ENCODE measurements at places on chromosomes 6 and 20.

GRCh38 chr20:44075191-44075949, 111.6 kb downstream of the JPH2 start:
- DNase-seq: no peak

DNA sequence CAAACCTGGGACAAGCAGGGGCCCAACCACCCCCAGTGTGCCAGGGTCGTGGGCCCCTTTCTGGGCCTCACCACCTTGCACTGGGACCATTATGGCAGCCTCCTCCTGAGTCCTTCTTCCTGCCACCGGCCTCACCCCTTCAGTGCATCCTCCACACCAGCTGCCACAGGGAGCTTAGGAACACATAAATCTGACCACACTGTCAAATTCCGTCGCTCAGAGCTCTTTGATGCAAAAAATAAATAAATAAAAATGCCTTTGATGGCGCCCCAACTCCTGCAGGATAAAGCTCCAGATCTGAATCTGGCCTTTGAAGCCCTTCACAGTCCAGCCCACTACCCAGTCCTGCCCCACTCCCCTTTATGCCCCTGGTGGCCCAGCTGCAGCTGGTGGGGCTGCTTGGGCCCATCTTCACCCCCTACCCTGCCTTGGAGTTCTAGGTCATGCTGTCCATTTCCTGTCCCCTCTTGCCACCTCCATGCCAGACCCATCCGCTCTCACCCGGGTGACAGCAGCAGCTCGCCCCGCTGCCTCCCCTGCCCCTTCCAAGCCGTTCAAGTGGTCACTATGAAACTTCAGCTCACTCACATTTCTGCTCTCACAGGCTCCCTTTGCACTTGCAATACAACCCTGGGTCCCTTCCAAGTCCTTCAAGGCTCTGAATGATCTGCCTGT, 16.0 kb downstream of the MYH7B start:
- DNase-seq: no peak

- DNase-seq: no peak
Observed at GRCh38 chr6:22975079-22975478, 405.7 kb downstream of the HDGFL1 start.

DNA sequence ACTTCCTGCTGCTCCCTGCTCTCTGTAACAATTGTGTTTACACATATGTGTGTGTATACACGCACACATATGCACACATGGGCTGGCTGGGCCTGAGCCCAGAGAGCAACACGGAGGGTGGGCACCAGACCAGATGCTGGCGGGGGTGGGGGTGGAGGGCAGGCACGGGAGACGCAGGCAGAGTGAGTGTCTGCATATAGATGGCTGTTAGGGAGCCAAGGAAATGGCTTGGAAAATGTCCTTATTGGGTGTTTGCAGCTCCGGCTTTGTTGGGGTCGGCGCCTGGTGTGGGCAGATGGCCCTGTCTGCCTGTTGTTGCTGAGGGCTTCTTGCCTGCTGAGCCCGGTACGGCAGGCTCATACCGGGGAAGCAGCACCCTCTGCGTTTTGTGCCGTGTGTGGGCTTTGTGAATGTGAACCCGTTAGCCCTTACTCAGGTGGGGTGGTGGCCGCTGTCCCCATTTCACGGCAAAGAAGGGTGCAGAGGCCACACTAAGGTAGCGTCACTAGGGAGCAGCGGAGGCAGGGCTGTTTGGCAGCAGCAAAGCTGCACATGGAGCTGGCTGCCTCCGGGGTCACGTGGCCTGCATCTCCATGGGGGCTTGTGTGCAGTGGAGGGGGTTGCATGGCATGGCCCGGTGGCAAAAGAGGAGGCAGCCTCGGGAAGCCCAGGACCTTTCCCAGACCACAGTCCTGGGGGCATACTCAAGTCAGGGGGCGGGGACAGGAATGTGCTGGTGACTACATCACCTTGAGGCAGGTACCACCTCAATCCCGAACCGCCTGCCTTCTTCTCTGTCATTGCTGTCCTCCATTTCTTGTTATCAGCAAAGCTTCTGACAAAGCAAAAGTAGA, 47.4 kb upstream of the SRF start:
- no peak for DNase-seq

DNA sequence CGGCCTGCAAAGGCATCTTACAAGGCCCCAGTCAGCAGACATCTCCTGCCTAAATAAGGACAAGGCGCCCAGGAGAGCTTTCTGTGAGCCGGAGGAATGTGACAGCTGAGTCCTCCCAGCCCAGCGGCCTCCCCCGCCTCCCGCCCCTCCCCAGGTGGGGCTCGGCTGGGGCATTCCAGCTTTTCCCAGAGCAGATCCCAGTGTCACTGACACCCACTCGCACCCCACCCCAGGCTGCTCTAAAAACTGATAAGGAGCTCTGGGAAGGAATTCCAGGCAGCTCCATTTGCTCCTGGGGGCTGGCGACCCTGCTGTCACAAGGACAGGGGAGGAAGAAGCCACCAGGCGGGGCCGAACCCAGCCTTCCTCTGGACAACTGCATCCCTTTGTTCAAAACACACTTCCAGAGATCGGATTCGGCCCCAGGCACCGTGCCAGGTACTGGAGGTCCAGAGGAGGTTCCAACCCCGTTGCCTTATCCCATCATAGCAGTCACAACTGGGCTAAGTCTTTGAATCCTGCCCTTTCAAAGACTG, 49.7 kb downstream of the JPH2 start:
- DNase-seq: no peak

- no peak for DNase-seq
Observed at GRCh38 chr6:100761841-100762240, 119.3 kb downstream of the ASCC3 start.

DNA sequence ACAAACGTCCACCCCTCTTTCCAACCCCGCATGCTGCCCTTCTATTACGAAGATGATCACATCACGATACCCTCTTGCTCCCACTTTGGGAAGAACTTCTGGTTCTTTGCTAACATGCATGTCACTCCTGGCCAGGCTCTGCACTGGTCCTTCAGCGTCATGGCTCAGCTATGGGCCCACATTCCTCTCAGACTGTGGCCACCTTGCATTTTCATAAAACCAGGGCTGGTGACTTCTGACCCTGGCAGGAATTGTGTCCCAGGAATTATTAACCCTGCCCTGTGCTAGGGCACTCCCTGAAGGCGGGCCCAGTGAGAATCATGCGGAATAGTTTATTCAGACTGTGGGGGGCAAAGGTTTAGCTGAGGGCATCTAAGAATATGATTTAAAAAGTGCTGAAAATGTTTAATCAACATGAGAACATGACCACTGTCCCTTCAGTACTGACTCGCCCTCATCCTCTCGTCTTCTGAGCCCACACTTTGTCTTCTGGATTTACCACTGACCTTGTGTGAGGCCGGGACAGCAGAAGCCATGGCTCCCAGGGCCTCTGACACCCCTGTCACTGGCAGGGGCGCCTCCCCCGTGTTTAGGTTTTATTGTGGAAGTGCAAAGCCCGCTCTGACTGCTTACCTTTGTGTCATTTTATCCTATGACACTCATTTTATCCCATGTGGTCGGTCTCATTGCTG, 38.1 kb upstream of the THBS2 start:
- no peak for DNase-seq

DNA sequence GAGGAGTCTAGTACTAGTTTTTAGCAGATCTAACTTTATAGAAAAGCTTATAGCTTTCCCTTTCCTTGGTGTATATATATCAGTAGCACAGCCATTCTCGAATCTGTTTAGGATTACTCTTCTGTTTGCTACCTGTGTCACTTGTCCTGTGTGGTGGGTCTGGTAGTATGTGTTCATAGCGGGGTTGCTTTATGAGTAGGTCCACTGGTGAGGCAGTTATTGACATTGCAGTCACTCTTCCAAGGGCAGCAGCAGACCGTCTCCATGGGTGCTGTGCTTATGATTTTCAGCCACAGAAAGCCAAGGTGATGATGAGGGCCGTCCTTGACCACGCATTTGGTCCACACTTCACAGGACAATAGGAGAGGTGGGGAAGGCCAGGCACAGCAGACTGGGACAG, 171.5 kb downstream of the CDKAL1 start:
- no peak for DNase-seq

GRCh38 chr20:33648396-33649004, 13.6 kb upstream of the C20orf144 start:
- DNase-seq: no peak

DNA sequence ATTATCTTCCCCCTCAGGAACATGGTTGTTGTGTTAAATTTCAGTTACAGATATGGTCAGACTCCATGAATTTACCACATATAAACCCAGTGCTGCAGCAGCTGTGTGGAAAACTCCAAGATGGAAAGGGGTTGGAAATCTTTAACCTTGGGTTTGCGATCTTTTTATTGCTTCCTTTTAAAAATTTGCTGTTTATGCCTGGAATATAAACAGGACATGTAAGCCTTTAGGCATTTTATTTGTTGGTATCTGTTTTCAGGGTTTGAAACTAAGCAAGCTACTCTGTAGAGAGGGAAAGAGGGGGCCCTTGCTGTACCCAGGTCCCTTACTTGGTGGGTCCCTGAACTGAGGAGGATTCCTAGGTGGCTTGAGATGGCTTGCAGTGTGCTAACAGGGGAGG, 778 bp downstream of the PKIG start:
- no peak for DNase-seq

- DNase-seq: no peak
Observed at GRCh38 chr6:155755452-155755851, 299.8 kb upstream of the NOX3 start.

DNA sequence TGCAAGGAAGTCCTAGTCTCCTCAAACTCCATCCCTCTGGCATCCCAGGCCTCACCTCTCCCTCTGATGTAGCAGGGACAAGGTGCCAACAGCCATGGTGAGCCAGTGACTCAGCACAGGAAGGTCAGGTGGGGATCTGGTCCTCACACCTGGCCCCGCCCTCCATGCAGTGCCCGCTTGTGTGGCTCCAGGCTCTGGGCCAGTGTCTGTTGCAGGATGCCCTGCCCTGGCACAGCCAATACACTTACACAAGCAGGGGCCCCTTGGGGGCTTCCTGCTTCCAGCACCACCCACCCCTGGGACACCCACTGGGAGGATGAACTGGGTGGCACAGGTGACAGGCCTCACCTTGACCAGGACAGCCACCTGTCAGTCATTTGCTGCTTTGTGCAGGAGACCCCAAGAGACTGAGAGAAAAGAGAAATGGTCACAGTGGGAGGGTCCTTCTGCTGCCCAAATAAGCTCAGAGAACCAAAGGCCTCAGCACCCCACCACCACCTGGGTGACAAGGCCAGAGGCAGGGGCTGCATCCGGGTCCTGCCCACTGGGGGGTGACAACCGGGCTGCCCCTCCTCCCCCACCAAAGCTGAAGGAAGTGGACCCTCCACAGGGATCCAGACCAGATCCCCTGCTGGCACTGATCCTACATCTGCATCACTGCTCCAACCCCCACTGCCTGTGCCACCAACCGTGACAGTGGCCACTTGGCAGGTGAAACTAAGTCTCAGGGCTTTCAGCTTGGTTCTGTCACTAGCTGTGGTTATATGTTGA, 658.8 kb upstream of the DEFB115 start:
- no peak for DNase-seq

- DNase-seq: no peak
Observed at GRCh38 chr6:149065658-149066556, 251.6 kb upstream of the TAB2 start.

- DNase-seq: no peak
Observed at GRCh38 chr6:126643352-126643751, 303.4 kb downstream of the CENPW start.

- DNase-seq: no peak
Observed at GRCh38 chr6:49626811-49627210, 9.8 kb downstream of the RHAG start.

DNA sequence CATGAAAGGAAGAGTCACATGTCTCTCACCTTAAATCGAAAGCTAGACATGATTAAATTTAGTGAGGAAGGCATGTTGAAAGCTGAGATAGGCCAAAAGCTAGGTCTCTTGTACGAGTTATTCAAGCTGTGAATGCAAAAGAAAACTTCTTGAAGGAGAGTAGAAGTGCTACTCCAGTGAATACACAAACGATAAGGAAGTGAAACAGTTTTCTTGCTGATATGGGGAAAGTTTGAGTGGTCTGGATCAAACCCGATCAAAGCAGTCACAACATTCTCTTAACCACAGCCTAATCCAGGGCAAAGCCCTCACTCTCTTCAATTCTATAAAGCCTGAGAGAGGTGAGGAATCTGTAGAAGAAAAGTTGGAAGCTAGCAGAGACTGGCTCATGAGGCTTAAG, 1.9 kb upstream of the TPD52L1 start:
- no peak for DNase-seq

GRCh38 chr20:2695206-2695983, 2.8 kb downstream of the EBF4 start:
- DNase-seq: no peak

- no peak for DNase-seq
Observed at GRCh38 chr6:11922901-11923300, 89.2 kb upstream of the HIVEP1 start.

GRCh38 chr6:131937703-131938631, 13.2 kb downstream of the CCN2 start:
- DNase-seq: no peak

DNA sequence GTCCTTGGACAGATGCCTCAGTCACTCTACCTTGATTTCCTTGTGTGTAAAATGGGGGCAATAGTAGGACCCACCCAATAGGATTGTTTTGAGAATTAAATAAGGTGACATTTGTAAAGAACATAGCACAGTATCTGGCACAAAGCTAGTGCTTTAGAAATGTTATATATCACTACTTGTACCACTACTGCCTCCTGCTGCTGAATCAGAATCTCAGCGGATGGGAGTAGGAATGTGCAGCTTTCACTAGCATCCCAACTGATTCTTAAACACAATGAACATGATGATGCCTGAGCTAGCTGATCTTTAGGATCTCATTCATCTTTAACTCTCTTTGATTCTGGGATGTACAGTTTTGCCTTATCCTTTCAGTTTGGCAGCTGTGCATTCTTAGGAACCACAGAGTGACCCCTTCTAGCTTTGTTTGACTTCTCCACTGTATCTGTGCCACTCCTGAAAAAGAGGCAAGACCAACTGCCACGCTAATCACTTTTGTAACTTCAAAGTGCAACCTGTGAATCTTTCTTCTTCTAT, 7.2 kb downstream of the PBOV1 start:
- no peak for DNase-seq

GRCh38 chr6:21899708-21900107, 306.2 kb downstream of the SOX4 start:
- no peak for DNase-seq

DNA sequence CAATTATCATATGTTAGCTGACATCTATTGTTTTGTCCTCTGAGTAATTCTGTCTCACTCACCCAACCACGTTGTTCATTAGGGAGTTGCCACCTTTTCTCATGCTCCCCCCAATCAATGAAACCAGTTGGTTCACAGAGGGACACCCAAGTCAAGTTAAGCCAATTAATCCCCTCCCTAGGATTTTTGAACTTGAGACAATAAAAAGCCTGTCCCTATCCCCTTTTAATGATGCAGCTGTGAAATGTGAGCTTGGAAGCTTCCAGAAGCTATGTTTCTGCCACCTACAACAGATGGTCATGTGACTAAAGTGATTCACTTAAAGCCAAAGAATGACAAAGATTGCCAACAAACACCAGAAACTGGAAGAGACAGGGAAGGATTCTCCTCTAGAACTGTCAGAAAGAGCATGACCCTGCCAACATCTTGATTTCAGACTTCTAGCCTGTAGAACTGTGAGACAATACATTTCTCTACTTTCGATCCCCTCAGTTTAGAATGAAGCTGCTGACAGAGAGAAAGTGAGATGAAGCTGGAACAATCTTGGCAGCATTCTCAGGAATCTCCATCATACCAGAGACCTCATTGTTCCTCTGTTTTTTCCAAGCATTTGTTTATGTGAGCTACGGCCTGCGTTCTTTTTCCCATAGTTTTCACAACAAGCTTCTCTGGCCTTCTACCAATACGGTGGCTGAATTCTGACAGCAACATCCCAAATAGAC, 57.8 kb upstream of the TPD52L1 start:
- DNase-seq: no peak

- DNase-seq: no peak
Observed at GRCh38 chr6:166597711-166598440, 11.4 kb upstream of the RAMACL start.

GRCh38 chr6:1091900-1092299, 220.0 kb upstream of the FOXQ1 start:
- no peak for DNase-seq

Data from stimulated activated CD8-positive, alpha-beta memory T cell treated with anti-CD3 and anti-CD28 coated beads, Interleukin-2, amount 100 ng/mL, for 1 hour (primary cell).